ENCODE measurements at places on chromosomes 16 and 17. TPM values are rescaled to one million over a fixed set of nuclear protein-coding genes. Genes with fewer than 3 reads are reported as not detected.

DNA sequence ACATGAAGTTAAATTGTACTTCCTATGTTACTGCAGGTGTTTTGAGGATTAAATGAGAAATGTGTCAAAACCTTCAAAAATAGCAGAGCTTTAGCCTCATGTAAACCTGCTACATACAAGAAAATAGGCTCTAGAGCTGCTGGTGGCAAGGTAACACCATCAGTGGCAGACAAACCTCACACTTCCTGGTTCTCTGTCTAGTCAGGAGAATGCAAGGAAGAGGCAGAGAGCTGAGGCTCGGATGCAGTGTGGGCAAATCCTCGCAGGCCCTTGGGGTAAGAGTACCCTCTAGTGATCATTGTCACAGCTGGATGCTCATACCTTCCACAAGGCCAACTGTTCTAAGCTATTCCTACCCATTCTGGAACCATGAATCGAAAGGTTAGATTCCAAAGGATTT is 14.2 kb downstream of the CIAPIN1 start:
- no peak for DNase-seq

- no peak for DNase-seq
Observed at GRCh38 chr16:73408311-73408710, 360.4 kb upstream of the ZFHX3 start.

Gene EVPLL
- 5.7 TPM for total RNA-seq

Gene SKAP1
- 0.85 TPM for total RNA-seq

DNA sequence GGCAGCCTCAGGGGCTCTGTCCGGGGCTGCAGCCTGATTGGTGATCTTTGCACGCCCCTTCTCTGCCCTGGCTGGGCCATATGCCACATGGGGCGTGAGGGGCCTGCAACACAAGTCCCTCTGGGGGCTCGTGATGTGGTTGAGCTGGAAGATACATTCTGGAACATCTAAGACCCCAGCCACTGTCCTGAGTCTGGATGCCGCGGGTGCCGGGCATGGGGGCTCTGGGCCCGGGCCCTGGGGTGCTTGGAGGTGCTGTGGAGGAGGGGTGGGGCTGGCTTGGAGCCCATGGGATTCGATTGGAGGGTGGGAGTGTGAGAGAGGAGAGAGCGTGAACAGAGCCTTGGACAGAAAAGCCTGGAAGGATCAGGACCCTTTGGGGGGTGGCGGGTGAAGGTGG is 39.4 kb downstream of the JPH3 start:
- DNase-seq = no peak

DNA sequence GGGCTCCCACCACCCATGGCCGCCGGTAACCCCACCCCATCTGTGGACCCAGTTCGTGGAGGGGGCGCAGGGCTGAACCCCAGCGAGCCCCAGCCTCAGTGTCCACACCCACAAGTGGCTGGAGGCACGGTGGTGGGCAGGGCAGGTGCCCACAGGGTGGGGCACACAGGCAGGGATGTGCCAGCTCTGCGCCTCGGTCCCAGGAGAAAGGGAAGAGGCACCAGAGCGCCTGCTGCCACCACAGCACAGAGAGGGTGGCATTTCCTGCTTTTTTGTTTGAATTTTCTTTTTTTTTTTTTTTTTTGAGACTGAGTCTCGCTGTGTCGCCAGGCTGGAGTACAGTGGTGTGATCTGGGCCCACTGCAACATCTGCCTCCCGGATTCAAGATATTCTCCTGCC is 19.0 kb downstream of the ZFPM1 start:
- DNase-seq = no peak

DNA sequence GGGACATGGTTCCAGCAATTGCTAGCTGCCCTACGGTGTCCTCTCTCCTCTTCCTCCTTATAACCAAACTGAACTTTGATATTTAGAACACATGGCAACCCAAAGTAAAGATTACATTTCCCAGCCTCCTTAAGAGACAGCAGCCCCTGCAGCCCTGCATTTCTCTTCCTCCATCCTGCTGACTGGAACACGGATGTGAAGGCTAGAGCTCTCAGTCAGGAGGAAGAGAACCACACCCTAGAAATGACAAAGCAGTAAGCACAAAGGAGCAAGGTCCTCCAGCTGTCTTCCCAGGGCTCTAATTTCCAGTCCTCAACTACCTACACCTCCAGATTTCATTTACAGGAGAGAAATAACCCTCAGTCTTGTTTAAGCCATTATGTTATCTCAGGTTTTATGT is 10.9 kb downstream of the DYNC1LI2 start:
- DNase-seq = no peak

GRCh38 chr17:57622683-57623433 is 122.2 kb downstream of the CCDC182 start:
- DNase-seq = no peak

DNA sequence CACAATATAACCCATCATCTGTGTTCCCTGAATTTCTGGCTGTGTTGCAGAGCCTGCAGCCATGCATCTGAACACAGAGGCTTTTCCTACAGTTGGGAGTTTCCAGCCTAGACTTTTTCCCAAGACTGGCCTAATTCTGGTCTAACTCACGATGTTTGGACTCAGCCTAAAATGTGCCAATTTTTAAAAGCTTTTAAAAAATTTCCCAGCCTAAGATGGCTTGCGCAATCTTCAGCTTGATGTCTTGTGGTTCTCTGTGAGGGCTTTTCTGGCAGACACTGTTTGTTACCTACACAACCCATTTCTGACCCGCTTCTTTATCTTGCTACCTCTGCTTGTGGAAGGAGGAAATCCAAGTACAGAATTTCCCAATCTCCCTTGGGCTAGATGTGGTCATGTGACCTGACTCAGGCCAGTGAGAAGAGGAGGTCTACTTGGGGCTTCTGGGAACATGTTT is 72.7 kb upstream of the GAS7 start:
- no peak for DNase-seq

Gene CLEC18B
- 0.58 TPM for total RNA-seq

Gene TCAP
- 1.6 TPM for total RNA-seq

- no peak for DNase-seq
Observed at GRCh38 chr17:61345825-61346666, 53.6 kb upstream of the TBX2 start.

Gene HOXB9
- 0.70 TPM for total RNA-seq

DNA sequence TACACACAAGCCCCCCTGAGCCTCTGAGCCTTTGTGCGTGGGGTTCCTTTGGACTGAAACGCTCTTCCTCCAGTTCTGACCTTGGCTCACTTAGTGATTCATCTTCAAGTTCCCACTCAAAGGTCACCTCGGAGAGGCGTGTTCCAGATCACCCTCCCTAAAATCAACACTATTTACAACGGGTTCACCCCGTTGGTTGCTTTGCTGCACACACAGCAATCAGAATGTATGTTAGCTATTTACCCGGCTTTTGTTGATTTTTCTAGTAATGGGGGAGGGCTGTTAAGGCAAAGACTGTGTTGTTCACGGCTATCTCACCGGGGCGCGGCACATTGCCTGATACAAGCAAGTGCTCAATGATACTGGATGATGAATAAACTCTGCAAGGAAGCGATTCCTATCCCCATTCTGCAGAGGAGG is 977 bp downstream of the NAGPA start:
- DNase-seq = no peak

DNA sequence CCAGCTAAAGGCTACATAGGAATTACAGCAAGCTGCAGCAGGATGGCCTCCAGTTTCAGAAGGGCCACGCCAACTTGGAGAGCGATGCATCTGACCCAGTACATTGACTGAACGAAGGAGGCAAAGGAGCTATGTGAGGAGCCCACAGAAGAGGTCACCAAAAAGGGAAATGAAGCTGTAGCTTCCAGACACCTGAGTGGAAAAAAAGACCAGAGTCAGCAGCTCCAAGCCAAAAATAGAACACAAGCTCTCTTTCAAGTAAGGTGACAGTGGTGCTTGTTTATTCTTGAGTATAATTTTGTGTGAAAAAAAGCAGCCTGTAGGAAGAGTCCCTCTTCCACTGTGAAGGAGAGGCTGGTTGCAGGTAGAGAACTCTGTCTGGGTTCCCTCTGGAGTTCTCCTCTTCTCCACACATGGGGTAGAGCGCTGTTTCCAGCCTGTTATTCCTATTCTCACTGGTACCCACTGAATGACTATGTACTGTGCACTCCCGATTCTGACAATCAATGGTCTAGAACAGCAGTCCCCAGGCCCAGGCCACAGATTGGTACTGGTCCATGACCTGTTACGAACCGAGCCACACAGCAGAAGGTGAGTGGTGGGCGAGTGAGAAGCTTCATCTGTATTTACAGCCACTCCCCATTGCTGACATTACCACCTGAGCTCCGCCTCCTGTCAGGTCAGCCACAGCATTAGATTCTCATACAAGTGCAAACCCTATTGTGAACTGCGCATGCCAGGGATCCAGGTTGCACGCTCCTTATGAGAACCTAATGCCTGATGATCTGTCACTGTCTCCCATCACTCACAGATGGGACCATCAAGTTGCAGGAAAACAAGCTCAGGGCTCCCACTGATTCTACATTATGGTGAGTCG is 15.1 kb downstream of the CCL4 start:
- DNase-seq = no peak

Gene ASGR2
- not detected for total RNA-seq

Gene DNAAF8
- 2.4 TPM for total RNA-seq

- no peak for DNase-seq
Observed at GRCh38 chr16:70432723-70433457, 6.0 kb downstream of the ST3GAL2 start.

Gene STAC2
- 0.17 TPM for total RNA-seq

Gene LITAFD
- not detected for total RNA-seq

DNA sequence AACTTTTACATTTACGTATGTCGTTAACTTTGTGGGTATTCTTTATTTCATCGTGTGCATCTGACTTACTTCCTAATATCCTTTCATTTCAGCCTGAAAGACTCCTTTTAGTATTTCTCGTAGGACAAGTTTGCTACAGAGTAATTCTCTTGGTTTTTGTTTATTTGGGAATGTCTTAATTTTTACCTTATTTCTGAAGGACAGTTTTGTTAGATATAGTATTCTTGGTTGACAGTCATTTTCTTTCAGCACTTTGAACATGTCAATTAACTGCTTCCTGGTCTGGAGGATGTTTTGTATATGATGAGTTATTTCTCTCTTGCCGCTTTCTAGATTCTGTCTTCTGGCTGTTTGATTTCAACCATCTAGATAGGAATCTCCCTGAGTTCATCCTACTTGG is 109.2 kb upstream of the NACA2 start:
- DNase-seq = no peak

Gene PPM1E
- 0.05 TPM for total RNA-seq

GRCh38 chr16:8703693-8704092 is 29.3 kb downstream of the ABAT start:
- no peak for DNase-seq

Gene OR1F1
- total RNA-seq = 1.4 TPM

GRCh38 chr16:67463059-67463458 is 17.9 kb downstream of the ATP6V0D1 start:
- no peak for DNase-seq

Gene CCL4L2
- not detected for total RNA-seq

Gene MGAT5B
- total RNA-seq = 13.9 TPM

- DNase-seq = peak; percentile 56
Observed at GRCh38 chr17:39738568-39738901, 797 bp downstream of the GRB7 start.

Gene CDH5
- total RNA-seq = 2.4 TPM

- DNase-seq = no peak
Observed at GRCh38 chr17:51188271-51188833, 22.1 kb downstream of the NME2 start.

DNA sequence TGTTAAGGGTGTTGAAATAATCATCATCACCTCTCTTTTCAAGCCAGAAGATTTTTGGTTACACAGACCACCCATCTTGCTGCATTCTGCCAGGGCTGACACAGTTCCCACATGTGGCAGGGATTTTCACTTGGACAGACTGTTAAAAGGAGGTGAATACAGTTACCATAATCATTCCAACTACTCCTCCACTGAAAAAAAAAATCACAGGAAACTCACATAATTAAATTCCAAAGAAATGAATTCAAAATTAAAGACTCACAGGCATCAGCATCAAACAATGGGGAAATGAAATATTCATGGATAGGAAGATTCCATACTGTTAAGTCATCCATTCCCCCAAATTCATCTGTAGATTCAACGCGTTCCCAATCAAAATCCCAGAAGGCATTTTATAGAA is 209.4 kb downstream of the MRTFB start:
- DNase-seq = no peak

Gene GGA3
- total RNA-seq = 37.5 TPM

- DNase-seq = no peak
Observed at GRCh38 chr16:2425008-2425518, 4.2 kb upstream of the CCNF start.

DNA sequence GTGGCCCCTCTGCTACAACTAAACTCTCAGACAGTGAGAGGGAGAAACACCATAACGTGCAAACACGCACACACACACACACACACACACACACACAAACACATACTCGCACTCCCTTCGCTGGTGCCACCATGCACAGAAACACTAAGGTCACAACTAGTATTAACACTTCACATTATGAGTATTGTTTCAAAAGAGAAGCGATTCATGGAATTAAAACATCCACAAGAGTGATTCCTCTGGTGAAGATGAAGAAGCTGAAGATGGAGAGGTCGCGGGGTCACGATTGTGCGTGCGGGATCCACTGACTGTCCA is 7.1 kb upstream of the GHDC start:
- DNase-seq = no peak

GRCh38 chr16:71845639-71846430 is at the start of gene ATXN1L:
Gene ATXN1L (plus strand): TSS chr16:71845976. CDS start chr16:71849741, 3,765 bp downstream.
- peak; percentile 92 for DNase-seq

- DNase-seq = no peak
Observed at GRCh38 chr17:39935909-39936308, 8.4 kb downstream of the LRRC3C start.

Gene TPSB2
- total RNA-seq = not detected

Gene TOX3
- not detected for total RNA-seq

- no peak for DNase-seq
Observed at GRCh38 chr16:49439050-49439449, 65.4 kb downstream of the C16orf78 start.

Data from PC-9 (cell line).